ENCODE measurements at places on chromosomes 1 and 21.

GRCh38 chr1:54480525-54480848, 67.5 kb upstream of the ACOT11 start:
- DNase-seq, result no peak

GRCh38 chr1:38243106-38243505, 196.5 kb upstream of the POU3F1 start:
- no peak for DNase-seq

- no peak for DNase-seq
Measured at GRCh38 chr1:225908013-225908640, 15.9 kb downstream of the PYCR2 start.

DNA sequence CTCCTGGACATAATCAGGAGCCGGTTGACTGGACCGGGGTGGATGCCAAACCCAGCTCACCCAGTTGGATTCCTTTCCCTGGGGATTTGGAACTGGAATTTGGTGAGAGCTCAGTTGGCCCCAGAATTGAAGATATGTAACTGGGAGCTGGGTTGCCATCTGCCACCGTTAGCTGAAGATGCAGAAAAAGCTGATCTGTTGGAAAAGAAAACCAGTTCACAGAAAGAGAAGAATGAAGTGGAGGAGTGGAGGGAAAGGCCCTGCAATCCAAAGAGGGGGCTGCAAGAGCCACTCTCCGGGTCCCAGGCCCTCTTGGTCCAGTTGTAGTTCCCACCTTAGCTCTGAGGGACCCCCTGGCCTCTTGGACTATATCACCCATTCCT, 16.0 kb downstream of the TEX35 start:
- DNase-seq, result no peak

- no peak for DNase-seq
Measured at GRCh38 chr1:232980986-232981560, 30.7 kb downstream of the NTPCR start.

All from T-helper 17 cell (primary cell).